Calu3 (cell line): ENCODE measurements at places on chromosomes 2 and 18. TPM values are rescaled to one million over a fixed set of nuclear protein-coding genes. Genes with fewer than 3 reads are reported as not detected.

ZNF804A gene
- total RNA-seq: 0.09 TPM in 1 of 2 replicates, not detected in the other

GRCh38 chr2:234156326-234156725 is 105.8 kb downstream of the SPP2 start:
- DNase-seq: no peak

NEU2 gene
- not detected in 2 replicates for total RNA-seq

DNA sequence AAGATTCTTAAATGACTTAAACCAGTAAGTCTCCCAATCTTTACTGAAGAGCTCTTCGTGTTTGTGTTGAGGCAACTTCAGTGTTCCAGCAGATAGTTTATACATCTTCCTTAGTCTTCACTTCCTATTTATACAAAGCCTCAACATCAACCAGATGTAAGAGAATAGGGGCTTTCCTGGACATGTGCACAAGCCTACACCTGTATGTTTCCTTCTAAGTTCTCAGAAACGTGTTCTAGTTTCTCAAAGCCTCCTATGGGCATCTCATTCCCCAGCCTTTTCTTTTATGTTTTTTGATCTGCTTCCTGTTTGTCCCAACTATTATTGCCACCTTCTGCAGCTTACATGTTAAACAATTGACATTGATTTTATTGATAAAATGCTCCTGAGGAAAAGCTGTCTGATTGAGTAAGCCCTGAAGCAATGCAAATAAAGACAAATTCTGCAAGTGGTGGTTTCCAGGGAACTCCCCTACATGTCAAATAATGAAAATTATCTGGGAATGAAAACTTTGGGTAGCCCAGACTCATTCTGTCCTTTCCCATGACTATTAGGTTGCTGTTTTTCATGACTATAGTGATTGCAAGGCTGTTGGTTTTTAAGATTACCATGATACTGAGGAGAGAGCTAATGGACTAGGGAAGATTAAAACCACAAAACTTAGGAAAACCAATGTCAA is 663.3 kb upstream of the ACVR2A start:
- DNase-seq: no peak

DPP4 gene
- 27.6 TPM in 2 replicates for total RNA-seq

DNA sequence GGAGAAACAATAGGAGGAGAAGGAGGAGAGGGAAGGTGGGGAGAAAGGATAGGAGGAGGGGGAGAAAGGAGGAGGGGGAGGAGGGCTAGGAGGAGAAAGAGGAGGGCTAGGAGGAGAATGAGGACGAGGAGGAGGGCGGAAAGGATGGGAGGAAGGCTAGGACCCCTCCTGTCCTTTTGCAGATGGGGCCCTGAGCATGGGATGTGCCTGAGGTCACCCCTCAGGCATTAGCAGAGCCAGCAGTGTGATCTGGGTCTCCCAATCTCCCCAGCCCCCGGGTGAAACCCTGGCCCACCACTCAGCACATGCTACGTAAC is 601 bp upstream of the ANO7 start:
- DNase-seq: no peak

HOXD13 gene
- not detected in 2 replicates for total RNA-seq

DNA sequence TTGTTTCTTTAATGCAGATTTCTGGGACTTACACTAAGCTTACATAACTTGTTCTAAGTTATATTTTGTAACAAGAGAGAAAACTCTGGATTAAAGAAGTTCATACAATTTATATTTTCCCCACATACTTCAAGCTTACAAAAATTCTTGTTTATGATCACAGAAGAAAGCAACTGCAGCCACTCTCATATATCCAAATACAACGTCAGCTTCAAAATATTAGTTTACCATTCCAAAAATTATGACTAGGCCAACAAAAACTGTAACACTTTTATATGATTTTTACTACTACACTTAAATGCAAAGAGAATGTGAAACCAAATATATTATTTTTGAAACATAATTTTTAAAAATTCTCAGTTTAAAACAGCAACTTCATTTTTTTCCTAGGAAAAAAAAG is 30.9 kb downstream of the LPIN2 start:
- DNase-seq: no peak

ADGRF3 gene
- total RNA-seq: 0.24 and 0.59 TPM in 2 replicates

- DNase-seq: no peak
Observed at GRCh38 chr18:53984021-53984420, 240.4 kb downstream of the MBD2 start.

DNA sequence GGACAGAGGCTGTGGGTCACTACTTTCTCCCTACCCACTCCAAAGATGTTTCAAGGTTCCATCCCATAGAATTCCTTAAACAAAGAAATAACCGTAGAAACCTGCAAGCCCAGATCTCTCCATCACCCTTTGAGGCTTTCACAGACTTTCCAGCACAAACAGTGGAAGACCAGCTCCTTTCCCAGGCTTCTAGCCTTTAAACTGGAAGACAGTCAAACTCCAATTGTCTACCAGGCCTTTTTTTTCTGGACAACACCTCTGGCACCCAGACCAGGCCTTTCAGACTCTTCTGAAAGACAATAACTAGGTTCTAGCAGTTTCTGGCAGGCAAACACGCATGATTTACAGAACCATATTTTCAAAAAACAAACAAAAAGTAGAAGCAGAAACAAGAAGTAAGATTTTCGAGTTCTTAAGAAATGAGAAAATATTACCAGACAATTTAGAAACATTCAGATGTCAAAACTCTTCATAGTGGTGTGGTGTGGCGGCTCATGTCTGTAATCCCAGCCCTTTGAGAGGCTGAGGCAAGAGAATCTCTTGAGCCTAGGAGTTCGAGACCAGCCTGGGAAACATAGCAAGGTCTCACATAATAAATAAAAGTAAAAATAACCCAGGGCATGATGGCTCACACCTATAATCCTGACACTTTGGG is 106.8 kb upstream of the MSH2 start:
- DNase-seq: no peak

DNA sequence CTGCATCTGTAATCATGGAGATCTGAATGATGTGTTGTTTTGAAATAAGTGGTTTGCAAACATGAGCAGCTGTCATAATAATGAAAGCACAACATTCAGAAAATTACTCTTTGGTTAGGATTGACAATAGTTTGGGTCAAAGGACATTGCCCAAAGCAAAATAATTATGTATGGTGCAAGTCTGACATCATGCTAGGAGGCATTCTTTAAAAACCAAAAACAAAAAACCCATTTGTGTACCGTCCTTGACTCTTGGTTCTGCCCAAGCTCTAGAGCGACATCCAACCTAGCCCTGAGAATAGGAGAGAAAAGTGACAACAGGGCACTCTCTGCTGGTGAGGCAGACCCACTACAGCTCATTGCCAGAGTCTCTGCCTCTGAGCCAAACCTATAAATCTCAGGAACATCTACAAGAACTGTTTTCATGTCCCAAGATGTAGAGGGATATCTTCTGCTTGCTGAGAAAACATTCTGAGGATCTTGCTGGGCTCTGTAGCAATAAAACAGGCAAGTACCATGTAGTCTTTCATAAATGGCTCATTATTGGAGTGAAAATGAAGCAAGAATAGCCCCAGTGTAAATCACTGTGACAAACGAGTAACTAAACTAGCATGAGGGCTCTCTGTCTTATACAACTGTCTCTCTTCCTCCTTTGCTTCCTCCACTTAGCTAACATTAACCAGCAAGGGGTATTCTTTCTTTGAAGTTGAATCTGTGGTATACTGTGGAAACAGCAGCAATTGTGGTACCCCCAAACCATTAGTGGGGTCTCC is 266.8 kb upstream of the CXCR4 start:
- DNase-seq: peak; percentile 27

PLCD4 gene
- total RNA-seq: 0.38 and 0.95 TPM in 2 replicates

- DNase-seq: no peak
Observed at GRCh38 chr2:55581435-55581834, 36.0 kb downstream of the PPP4R3B start.

GRCh38 chr2:203621981-203622515 is 84.4 kb upstream of the CD28 start:
- no peak for DNase-seq

SOCS6 gene
- 26.1 and 33.0 TPM in 2 replicates for total RNA-seq

- no peak for DNase-seq
Observed at GRCh38 chr2:43065871-43066270, 160.5 kb downstream of the ZFP36L2 start.

- DNase-seq: peak; percentile 13
Observed at GRCh38 chr2:219059375-219059724, 1.4 kb downstream of the IHH start.

SCN9A gene
- 6.1 and 8.5 TPM in 2 replicates for total RNA-seq

LIMS4 gene
- total RNA-seq: 0.29 TPM in 1 of 2 replicates, not detected in the other

RGPD6 gene
- total RNA-seq: 15.9 and 16.8 TPM in 2 replicates

DNA sequence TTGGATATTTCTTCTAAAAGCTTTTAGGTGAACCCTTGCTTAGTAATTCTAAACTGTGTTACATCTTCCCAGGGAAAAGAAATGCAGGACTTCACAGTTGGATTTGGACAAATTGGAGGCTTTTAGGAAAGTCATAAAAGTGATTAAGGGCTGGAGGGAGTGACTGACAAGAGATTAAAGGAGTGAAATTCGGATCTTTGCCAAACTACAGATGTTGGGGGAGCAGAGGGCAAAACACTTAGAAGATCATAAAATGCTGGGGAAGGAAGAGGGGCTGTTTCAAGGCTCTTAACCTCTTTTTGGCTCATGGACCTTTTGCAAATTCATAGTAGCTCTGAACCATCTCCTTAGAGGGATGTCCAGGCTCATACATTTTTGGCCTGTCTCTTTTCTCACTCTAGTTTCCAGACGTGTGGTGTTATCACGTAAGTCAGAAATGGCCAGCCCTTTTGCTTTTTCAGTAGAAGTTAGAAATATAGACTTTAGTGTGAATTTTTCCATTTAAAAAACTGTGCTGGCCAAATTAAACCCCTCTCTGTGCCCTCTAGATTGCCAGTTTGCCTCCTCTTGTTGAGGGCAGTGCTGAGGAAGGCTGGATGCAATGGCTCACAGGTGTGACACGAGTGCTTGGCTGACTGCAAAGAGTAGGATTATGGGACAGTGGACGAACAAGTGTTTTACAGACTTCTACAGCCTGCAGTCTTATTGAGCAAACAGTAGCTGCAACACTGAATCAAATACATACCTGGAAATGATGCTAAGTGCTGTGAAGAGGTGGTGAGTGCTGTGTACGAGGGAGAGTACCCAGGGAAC is 109.9 kb downstream of the LYPD6B start:
- no peak for DNase-seq

DNA sequence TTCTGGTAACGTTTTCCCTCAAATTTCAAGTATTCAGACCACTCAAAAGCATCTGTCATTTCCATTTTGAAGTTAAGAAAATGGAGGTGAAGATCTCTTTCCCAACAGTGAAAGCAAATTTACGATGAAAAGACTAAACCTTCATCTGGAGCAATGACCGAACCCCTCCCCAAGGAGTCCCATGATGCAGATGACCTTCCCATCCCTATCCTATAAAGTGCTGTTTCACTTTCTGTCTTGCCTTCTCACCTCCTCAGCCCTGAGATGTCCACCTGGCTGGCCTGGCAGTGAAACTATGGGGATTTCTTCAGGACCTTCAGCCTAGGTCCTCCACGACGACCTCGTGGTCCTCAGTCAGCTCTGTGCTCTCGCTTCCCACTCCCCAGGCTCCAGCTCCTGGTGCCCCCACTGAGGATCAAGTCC is 925 bp upstream of the NPC1 start:
- DNase-seq: no peak

FAM117B gene
- 6.7 and 7.5 TPM in 2 replicates for total RNA-seq

OST4 gene
- total RNA-seq: 163 and 172 TPM in 2 replicates

NCKAP5 gene
- total RNA-seq: 1.2 and 2.2 TPM in 2 replicates

SYT4 gene
- not detected in 2 replicates for total RNA-seq
